SW 1271 (cell line): ENCODE measurements at places on chromosomes 1 and 21.

DNA sequence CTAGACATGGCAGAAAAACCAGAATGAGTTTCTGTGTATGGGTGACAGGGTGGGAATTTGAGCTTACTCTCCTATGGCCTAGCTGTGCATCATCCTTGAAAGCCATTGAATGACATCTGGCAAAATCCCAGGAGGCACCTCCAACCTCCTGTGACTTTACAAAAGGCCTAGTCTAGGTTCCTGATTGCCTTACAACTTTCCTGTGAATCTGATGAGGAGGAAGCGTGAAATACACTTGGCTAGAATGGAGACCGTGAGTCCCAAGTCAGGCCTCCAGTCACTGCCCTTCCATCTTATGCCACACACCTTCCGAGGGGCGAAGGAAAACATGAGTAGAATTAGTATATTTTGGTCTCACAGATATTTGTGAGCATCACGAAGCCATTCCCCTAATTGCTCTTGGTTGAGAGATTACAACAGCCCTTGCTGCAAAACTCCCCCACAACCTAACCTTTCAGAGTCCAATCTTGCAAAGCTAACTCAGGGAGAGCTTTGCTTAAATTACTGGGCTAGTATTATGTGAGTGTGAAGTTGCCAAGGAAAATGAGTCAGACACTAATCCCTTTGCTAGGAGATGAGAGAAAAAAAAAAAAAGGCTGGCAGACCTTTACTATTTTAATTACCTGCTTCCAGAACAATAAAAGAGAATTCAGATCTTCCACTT is 36.3 kb upstream of the PAXBP1 start:
- DNase-seq = no peak

DNA sequence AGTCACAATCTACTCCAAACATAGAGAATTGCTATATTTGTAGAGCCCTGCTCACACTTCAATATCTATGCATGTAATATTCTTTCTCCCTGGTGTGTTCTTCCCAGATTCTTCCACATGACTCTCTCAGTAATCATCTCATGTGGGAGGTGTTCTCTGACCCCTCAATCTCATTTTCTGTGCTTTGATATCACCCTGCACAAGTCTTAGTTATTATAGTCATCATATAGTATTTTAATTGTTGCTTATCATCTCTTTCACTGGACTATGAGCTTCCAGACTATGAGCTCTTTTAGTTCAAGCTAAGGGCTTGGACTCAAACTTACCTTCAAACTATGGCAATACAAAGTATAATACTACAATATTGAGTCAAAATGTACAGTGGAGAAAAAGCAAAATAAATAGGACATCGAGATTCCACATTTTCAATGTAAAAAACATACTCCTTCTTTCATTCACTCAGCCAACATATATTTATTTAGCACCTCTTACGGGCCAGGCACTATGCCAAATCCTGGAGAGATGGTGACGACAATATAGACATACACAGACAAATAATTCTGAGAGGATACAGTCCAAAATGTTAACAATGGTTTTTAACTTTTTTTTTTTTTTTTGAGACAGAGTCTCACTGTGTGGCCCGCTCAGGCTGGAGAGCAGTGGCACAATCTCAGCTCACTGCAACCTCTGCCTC is 12.7 kb downstream of the TESK2 start:
- no peak for DNase-seq

GRCh38 chr21:44514746-44515358 is 25.1 kb downstream of the KRTAP10-1 start:
- no peak for DNase-seq

GRCh38 chr1:117138106-117138505 is 16.6 kb upstream of the TRIM45 start:
- no peak for DNase-seq

- DNase-seq = no peak
Measured at GRCh38 chr21:42373196-42373907, 7.0 kb upstream of the TFF1 start.

GRCh38 chr1:118333601-118334210 is 148.7 kb upstream of the SPAG17 start:
- no peak for DNase-seq

- DNase-seq = no peak
Measured at GRCh38 chr1:198754670-198755069, 115.8 kb downstream of the PTPRC start.

- DNase-seq = no peak
Measured at GRCh38 chr1:41475859-41476567, 8.5 kb downstream of the EDN2 start.

DNA sequence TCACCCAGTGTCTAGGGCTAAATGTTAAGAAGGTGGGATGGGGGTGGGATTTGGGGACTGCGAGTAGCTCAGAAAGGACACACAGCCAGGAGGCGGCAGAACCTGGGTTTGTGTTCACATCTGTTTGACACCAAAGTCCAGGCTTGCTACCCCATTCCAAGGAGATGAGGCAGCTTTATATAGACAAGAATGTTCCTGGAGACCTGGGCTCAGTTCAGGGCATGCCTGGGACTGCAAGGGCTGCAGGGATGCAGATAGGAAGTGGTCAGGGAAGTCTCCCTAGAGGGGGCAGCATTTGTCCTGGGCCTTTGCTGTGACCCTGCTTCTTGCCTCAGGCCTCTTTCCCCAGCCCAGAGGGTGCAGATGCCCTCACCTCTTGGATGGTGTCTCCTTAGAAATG is 16.3 kb downstream of the PADI3 start:
- no peak for DNase-seq

- DNase-seq = no peak
Measured at GRCh38 chr1:177998696-177999631, 29.1 kb upstream of the SEC16B start.

- no peak for DNase-seq
Measured at GRCh38 chr21:26769613-26770188, 75.5 kb downstream of the ADAMTS1 start.

DNA sequence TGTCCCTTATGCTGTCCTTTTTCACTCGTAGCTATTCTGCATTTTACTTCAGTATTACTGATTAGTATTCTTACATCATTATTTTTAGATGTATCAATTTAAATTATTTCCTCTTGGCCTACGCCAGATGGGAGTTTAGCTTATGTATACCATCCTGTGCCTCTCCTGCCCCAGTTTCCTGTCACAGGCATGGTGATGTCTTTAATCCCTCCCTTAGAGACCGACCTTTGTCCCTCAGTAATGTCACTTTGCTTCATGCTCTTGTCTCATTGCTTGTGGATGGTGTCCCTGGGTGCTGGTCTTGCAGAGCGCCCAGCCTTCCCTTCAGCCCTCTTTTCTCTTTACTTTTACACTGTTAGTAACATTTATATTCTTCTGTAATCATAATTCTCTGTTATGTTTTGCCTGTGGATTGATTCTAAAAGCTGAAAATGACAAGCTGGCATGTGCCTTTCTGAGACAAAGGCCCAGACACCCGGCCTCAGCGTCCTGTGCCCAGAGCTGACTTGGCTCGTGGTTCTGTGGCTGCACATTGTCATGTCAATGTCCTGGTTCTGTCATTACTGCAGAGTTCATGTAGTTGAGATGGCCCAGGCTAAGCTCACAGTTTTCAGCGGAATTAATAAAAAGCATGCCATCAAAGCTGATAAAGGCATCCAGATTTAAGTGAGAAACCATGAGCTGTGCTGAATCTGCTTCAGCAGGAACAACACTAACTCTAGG is 100.7 kb downstream of the MTR start:
- no peak for DNase-seq

DNA sequence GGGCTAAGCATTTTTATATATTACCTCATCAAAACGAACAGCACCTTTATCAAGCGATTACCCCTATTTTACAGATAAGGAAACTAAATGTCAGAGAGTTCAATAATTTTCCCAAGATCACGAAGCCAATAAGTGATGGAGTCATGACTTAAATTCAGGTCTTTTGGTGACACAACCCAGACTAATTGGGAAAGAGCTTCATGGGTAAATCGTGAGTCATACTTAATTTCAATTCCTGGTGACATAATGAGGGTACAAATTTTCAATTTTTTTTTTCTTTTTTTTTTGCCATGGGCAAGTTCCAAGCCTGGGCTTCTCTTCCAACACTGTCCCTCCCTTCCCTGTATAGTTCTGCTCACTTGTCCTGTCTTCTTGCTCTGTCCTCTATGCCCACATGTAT is 30.1 kb upstream of the IL10 start:
- DNase-seq = no peak

DNA sequence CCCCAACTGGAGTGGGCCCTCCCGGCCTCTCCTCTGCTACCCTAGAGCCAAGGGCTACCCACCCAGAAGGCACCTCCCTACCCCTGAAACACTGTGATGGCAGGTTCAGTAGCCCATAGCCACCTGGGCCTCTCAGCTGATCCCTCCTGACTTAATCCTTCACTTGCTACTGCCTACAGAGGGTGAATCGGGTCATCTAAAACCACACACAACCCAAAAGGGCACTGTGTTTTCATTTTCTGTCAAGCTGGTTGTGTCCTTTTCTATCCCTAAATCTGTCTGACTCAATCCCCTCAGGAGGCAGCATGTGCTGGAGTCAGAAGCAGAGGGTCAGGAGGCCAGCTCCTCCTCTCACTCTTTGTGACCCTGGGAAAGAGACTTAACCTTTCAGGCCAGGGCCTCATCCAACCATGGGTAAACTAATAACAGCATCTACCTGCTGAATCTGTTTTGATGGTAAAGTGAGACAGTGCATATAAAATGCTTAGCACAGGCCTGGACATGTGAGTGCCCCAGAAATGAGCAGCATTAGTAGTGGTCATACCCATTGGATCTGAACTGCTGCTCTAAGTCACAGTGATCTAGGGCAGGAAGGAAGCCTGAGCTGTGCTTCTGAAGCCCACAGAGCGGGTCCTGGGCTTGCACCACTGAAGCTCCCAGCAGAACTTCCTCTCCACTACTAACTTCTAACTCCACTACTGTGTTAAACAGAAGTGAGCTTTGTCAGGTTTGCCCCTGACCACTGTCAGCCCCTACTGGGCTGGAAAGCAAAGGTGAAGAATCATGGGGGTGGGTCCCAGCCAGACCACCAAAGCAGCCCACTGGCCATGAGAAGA is 11.0 kb downstream of the PMVK start:
- no peak for DNase-seq

GRCh38 chr1:86423873-86424272 is at the start of gene CLCA2:
Gene CLCA2 (plus strand): TSS chr1:86424171. CDS start chr1:86424248, 77 bp downstream.
- no peak for DNase-seq

GRCh38 chr1:15507278-15507677 is 16.7 kb downstream of the CASP9 start:
- DNase-seq = no peak

DNA sequence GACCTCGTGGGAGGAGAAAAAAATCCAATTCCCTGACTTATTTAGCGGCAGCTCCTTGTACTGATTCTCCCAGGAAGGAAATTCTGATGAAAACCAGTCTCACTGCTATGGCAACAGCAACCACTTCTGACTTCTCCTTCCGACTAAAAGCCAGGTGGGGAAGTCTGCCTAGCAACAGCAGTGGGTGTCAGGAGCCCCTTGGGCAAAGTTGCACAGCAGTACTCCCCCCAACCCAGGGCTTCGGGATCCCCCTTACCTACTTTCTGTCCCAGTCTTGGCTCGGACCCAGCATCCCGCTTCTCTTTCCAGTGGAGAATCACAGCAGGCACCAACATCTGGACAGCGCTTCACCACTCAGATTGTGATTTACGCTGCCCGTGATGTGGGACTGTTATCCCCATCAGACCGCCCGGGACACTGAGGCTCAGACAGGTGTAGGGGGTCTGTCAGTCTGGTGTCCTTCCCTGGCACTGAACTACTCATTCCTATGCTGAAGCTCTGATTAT is 24.6 kb downstream of the NKAIN1 start:
- DNase-seq = no peak

DNA sequence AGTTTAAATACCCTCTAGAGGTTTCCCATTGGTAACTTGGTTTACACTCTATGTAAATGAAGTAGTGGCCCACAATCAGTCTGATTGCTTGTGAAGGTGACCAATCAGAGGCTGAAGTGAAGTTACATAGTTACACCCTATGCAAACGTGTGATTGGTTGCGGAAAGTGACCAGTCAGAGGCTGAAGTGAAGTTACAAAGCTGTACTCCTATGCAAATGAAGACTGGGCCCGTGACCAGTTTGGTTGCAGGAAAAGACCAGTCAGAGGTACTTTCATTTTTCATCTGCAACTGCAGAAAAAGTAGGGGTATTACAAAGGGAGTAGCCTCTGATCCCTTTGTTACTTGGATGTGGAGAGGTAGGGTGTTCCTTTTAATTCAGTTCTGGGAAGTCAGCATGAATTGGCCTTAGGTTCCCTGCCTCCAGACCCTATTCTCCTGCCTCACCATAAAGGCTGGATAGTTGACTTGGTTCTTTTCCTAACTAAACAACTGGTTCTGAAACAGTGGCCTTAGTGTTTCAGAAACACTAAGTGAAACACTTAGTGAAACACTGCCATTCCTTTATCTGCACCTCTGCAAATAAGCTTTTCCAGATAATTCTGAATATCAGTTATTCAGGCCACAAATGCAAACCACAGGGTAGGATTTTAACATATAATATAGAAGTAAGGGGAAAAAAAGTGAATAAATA is 39.3 kb downstream of the MAGI3 start:
- DNase-seq = no peak

DNA sequence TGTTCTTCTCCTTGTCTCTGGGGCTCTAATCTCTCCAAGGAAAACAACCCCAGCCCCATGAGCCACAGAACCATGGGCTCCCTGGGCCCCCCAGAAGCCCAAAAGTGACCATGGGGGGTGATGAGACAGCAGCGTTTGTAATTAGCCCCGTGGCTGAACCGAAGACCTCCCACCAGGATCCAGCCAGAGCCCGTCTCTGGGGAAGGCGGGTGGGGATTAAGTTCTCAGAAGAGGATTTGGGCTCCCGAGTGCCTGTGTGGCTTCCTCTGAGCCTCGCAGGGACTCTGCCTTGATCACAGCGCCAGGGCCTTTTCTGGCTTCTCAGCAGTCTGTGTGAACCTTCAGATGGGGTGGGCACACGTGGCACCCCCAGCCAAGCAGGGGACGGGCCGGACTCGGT is 77.0 kb downstream of the ALPL start:
- no peak for DNase-seq

DNA sequence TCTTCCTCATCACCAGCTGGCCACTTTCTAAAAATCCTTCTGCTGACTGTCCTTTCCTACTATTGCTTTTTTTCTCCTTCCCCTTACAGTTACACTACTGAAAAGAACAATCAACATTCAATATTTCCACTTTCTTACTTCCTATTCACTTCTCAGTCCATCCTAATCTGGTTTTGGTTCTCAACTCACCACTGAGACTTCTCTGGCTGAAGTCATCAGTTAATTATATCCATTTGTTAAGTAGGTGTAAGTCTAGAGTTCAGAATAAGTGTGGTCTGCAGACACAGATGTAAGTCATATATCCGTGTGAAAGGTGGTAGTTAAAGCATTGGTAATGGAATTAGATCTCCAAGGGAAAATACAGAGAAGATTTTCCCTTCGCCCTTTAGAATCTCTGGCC is 21.4 kb downstream of the PEA15 start:
- no peak for DNase-seq

DNA sequence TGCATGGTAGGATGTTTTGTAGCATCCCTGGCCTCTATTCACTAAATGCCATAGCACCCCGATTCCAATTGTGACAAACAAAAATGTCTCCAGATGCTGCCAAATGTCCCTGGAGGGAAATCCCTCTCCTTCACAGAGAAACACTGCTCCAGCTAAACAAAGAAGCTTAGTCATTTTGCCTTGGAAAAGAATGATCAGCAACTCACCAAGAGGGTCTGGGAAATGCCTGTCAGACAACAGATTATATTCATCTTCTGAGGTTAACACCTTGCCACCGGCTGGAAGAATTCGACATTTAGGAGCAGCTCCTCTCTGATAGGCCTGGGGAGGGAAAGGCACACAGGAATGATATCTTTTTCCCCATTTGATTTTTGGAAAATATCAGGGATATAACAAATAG is 84.4 kb downstream of the NIBAN1 start:
- no peak for DNase-seq

GRCh38 chr1:27981145-27981544 is 21.4 kb downstream of the XKR8 start:
- no peak for DNase-seq
